ENCODE measurements at places on chromosomes 7 and 10. TPM values are rescaled to one million over a fixed set of nuclear protein-coding genes. Genes with fewer than 3 reads are reported as not detected.

Gene EXOC4
- 74.1 TPM for total RNA-seq

Gene GNGT1
- total RNA-seq = not detected

Gene FOXI2
- not detected for total RNA-seq

Gene HKDC1
- total RNA-seq = 0.62 TPM

Gene NPTX2
- 0.09 TPM for total RNA-seq

Gene NAMPT
- 1,006 TPM for total RNA-seq

Gene COL26A1
- not detected for total RNA-seq

- H3K36me3 ChIP-seq = no peaks in the 10 kb centered on the region
- H3K27me3 ChIP-seq = peaks cover 49% of the 10 kb centered on the region
- no peak overlapping the region for H3K4me3 ChIP-seq
- no peak overlapping the region for H3K27ac ChIP-seq
- DNase-seq = peak; percentile 27
- H3K4me1 ChIP-seq = no peaks in the 10 kb centered on the region
Measured at GRCh38 chr10:103265717-103266329, 11.1 kb upstream of the INA start.

DNA sequence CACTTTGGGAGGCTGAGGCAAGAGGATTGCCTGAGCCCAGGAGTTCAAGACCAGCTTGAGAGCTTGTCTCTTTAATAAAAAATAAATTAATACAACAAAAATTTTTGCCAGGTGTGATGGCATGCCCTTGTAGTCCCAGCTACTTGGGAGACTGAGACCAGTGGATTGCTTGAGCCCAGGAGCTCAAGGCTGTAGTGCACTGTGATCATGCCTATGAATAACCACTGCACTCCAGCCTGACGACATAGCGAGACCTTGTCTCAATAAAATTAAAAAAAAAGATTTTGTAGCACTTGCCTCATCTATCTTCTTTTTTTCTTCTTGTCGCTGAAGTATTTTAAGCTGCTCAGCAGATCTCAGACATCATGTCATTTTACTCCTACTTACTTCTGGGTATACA is 26.3 kb downstream of the CREM start:
- no peak overlapping the region for H3K27ac ChIP-seq
- no peak overlapping the region for H3K4me3 ChIP-seq
- no peak for DNase-seq
- H3K4me1 ChIP-seq = peaks cover 78% of the 10 kb centered on the region
- H3K27me3 ChIP-seq = no peaks in the 10 kb centered on the region

- H3K36me3 ChIP-seq = peaks cover 6% of the 10 kb centered on the region
- no peak for DNase-seq
- H3K4me3 ChIP-seq = no peak overlapping the region
- H3K27ac ChIP-seq = no peak overlapping the region
- H3K4me1 ChIP-seq = no peaks in the 10 kb centered on the region
Measured at GRCh38 chr10:132655735-132656134, 118.1 kb downstream of the INPP5A start.

GRCh38 chr10:112361951-112362751 is 11.8 kb upstream of the ACSL5 start:
- H3K27ac ChIP-seq = no peak overlapping the region
- no peaks in the 10 kb centered on the region for H3K4me1 ChIP-seq
- H3K36me3 ChIP-seq = no peaks in the 10 kb centered on the region
- no peaks in the 10 kb centered on the region for H3K27me3 ChIP-seq
- no peak for DNase-seq
- H3K4me3 ChIP-seq = no peak overlapping the region

- no peaks in the 10 kb centered on the region for H3K36me3 ChIP-seq
- DNase-seq = no peak
- no peak overlapping the region for H3K4me3 ChIP-seq
- H3K27me3 ChIP-seq = peaks cover 14% of the 10 kb centered on the region
- H3K27ac ChIP-seq = no peak overlapping the region
- peaks cover 17% of the 10 kb centered on the region for H3K4me1 ChIP-seq
Measured at GRCh38 chr10:104387130-104387888, 33.7 kb downstream of the CFAP58 start.

DNA sequence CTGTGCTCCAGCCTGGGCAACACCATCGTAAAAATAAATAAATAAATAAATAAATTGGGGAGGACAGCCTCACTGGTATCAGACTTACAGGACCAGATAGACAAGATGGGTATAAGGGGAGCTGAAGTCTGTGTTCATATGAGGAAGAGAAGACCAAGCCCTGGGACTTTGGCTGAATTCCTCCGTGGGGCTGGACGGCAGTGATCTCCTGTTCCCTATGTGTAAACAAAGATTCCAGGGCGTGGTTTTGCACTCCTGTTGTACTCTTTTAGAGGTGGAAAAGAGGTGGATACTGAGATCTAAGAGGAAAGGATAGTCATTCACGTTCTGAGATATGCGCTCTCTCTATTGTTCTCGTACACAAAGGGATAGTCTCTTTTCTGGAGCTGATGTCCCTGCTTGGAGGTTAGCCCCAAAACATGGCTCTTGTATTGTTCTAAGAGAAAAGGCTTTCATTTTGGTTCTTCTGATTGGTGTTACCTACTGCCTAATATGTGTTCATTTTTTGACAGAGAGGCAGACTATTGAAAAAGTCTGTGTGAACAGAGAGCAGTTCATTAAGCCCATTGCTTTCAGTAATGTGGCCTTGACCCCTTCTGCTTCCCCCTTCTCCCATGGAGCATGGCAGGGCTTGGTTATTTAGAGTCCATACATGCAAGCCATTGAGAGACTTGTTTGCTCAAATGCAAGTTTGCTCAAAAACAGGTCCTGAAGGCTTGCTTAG is 12.3 kb downstream of the KCTD7 start:
- no peak overlapping the region for H3K27ac ChIP-seq
- no peak for DNase-seq

DNA sequence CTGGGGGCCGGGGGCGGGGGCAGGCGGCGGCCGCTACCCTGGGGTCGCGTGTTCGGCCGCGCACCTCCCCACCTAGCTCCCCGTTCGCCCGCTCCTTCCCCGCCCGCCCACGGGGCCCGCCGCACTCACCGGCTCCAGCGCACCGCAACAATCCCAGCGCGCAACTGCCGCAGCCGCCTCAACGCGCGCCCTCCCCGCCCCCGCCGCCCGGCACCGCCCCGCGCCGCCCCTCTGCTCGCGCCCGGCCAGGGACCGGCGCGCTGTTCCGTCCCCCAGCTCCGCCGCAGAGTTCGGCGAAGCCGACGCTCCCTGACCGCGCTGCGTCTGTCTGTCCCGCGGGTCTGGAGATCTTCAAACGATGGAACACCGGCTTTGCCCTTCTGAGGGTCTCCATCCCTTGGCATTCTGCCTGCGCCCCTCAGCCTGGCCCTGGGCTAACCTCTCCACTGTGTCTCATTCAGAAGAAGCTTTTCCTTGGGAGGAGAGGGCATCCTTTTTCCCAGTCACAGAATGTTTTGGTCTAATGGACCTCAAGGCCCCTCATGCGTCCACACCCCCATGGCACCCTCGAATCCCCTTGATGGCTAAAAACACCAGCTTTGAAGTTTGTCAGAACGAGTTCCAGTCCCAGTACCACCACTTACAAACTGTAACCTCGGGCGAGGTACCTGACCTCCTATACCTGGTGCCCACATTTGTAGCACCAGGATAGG is at the start of gene NT5C2:
NT5C2 (minus strand) TSS at position 166 of the 713 bp plus-strand sequence. CDS start 18,314 bp downstream, outside the sequence.
- peak within 1 kb of the TSS; percentile 98 for H3K4me3 ChIP-seq
- peaks cover 60% of the 10 kb centered on the region for H3K4me1 ChIP-seq
- peak within 1 kb of the TSS; percentile 99 for H3K27ac ChIP-seq
- H3K36me3 ChIP-seq = peaks cover 4% of the 10 kb centered on the region
- peak; percentile 91 for DNase-seq
- peaks cover 10% of the 10 kb centered on the region for H3K27me3 ChIP-seq

DNA sequence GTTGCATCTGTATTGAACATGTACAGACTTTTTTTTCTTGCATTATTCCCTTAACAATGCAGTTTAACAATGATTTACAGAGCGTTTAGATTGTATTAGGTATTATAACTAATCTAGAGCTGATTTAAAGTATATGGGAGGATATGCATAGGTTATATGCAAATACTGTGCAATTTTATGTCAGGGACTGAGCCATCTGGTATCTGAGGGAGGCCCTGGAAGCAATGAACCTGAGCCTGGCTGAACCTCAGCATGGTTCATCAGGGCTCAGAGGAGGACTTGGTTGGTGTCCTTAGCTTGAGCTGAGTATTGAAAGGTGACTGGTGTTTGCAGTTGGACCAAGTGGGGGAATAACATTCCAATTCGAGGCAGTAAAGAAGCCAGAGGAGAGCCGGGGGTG is 4.8 kb downstream of the ADCK2 start:
- peaks cover 16% of the 10 kb centered on the region for H3K36me3 ChIP-seq
- no peak overlapping the region for H3K4me3 ChIP-seq
- H3K4me1 ChIP-seq = peaks cover 30% of the 10 kb centered on the region
- H3K27me3 ChIP-seq = no peaks in the 10 kb centered on the region

- H3K27ac ChIP-seq = peak overlapping the region; percentile 68
- DNase-seq = no peak
- no peaks in the 10 kb centered on the region for H3K36me3 ChIP-seq
Measured at GRCh38 chr10:6926971-6927370, 346.9 kb upstream of the PRKCQ start.

DNA sequence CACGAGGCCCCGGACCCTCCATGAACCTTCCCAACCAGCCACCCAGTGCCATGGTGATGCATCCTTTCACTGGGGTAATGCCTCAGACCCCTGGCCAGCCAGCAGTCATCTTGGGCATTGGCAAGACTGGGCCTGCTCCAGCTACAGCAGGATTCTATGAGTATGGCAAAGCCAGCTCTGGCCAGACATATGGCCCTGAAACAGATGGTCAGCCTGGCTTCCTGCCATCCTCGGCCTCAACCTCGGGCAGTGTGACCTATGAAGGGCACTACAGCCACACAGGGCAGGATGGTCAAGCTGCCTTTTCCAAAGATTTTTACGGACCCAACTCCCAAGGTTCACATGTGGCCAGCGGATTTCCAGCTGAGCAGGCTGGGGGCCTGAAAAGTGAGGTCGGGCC is 90.6 kb upstream of the PDCD4 start:
- DNase-seq = no peak
- peaks cover 82% of the 10 kb centered on the region for H3K4me1 ChIP-seq
- no peak overlapping the region for H3K4me3 ChIP-seq
- H3K27me3 ChIP-seq = no peaks in the 10 kb centered on the region
- peaks cover 2% of the 10 kb centered on the region for H3K36me3 ChIP-seq
- H3K27ac ChIP-seq = no peak overlapping the region

- no peak overlapping the region for H3K27ac ChIP-seq
- no peaks in the 10 kb centered on the region for H3K36me3 ChIP-seq
- no peaks in the 10 kb centered on the region for H3K27me3 ChIP-seq
- peaks cover 8% of the 10 kb centered on the region for H3K4me1 ChIP-seq
- no peak overlapping the region for H3K4me3 ChIP-seq
Measured at GRCh38 chr7:151802469-151802846, 74.5 kb downstream of the PRKAG2 start.

- peaks cover 54% of the 10 kb centered on the region for H3K4me1 ChIP-seq
- no peak for DNase-seq
- peak overlapping the region; percentile 99 for H3K27ac ChIP-seq
- H3K4me3 ChIP-seq = peak overlapping the region; percentile 95
- no peaks in the 10 kb centered on the region for H3K27me3 ChIP-seq
Measured at GRCh38 chr7:150569245-150569955, 2.2 kb downstream of the GIMAP4 start.

- H3K36me3 ChIP-seq = peaks cover 1% of the 10 kb centered on the region
- DNase-seq = peak; percentile 30
- peak overlapping the region; percentile 65 for H3K4me3 ChIP-seq
Measured at GRCh38 chr7:25028370-25029021, 48.5 kb upstream of the OSBPL3 start.

- no peak for DNase-seq
- H3K27ac ChIP-seq = no peak overlapping the region
- H3K36me3 ChIP-seq = no peaks in the 10 kb centered on the region
- no peak overlapping the region for H3K4me3 ChIP-seq
- H3K4me1 ChIP-seq = no peaks in the 10 kb centered on the region
Measured at GRCh38 chr7:69982197-69982596, 383.9 kb downstream of the AUTS2 start.

- H3K4me1 ChIP-seq = peaks cover 4% of the 10 kb centered on the region
- no peak for DNase-seq
- no peaks in the 10 kb centered on the region for H3K36me3 ChIP-seq
- peaks cover 22% of the 10 kb centered on the region for H3K27me3 ChIP-seq
- no peak overlapping the region for H3K27ac ChIP-seq
Measured at GRCh38 chr10:549391-549790, 140.1 kb downstream of the DIP2C start.

GRCh38 chr7:30379741-30380140 is 95.3 kb downstream of the ZNRF2 start:
- H3K4me1 ChIP-seq = no peaks in the 10 kb centered on the region
- H3K27ac ChIP-seq = no peak overlapping the region
- no peak for DNase-seq

Data from activated T-cell treated with anti-CD3 and anti-CD28 coated beads, Interleukin-2, amount 50 U/mL, for 72 hours (primary cell).